ENCODE measurements at places on chromosomes 16 and 17.
A peak's percentile ranks its signal among the peaks of the same experiment; 100 is the strongest.

- DNase-seq, result no peak
Observed at GRCh38 chr16:86949630-86950029, 367.6 kb downstream of the C16orf95 start.

GRCh38 chr16:67202956-67203493 lies 4.1 kb downstream of the ELMO3 start:
- DNase-seq, result no peak

GRCh38 chr17:76791053-76791980 lies 53.4 kb downstream of the MFSD11 start:
- DNase-seq, result peak; percentile 35

GRCh38 chr17:17364338-17364667 lies 61.1 kb downstream of the NT5M start:
- DNase-seq, result no peak

DNA sequence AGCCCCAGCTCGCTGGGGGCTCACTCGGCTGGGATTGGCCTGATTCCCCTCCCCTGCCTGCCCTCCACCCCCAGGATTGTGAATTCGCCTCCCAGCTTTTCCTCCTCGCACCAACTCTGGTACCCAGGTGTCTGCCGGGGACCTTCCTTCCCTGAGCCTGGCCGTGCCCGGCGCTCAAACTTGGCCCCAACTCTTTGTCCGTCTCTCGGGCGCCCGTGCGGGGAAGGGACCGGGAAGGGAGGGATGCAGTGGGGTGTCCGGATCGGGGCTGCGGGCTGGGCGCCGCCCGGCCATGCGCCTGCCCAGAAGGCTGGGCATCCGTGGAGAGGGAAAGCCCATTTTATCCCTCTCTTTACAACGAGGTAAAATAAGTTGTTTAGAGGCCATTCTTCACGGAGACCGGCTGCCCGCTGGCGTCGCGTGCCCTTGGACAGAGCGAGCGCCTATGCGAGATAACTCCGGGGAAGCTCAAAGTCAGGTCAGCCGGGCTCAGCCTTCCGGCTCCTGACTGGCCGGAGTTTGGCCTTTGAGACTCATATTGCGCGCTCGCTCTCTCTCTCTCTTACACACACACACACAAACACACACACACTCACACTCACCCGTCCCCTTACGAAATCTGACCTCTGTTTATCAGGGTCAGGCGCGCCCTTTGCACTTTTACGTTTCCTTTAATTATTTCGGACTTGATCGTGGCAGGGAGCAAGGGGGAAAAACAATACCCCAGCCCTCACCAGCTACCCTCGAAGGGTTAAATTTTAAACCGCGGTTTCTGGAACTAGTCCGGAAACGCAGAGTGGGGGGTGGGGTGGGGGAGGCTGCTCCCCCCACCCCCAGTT lies 774 bp upstream of the MAF start:
- DNase-seq, result no peak
